ENCODE measurements at places on chromosomes 4 and X. TPM values are rescaled to one million over a fixed set of nuclear protein-coding genes. Genes with fewer than 3 reads are reported as not detected.

DNA sequence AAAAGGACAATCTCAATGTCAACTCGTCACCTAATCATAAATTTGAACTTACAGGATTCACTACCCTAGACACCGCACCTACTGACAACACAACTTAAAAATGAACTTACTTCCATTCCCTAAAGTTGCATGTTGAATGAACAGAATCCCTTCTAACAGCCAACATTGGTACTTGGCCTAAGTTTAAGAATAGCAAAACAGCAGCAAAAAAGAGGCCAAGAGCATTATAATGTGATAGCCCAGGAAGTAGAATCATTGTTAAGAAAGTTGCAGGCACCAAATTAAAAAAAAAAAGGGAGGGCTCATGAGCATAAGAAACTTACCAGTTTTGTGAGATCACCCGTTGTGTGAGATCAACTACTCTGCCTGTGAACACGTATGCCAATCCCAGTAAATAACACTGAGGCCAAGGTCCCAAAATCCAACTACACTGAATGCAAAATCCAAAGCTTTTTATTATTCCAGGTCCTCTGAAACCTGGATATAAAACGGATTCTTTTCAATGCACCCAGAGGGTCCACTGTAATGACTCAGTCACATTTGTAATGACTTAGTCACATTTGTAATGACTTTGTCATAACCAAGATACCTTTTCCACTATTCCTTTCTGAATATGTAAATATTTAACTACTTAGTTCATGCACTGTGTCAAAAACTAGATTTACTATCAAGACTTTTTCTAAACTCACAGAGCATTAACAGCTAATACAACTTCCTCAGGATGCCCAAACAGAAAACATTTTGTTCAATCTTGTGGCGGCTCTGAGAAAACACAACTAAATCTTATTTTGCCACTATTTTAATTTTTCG lies 6.8 kb downstream of the HNRNPDL start:
- peak; percentile 17 for DNase-seq

DNA sequence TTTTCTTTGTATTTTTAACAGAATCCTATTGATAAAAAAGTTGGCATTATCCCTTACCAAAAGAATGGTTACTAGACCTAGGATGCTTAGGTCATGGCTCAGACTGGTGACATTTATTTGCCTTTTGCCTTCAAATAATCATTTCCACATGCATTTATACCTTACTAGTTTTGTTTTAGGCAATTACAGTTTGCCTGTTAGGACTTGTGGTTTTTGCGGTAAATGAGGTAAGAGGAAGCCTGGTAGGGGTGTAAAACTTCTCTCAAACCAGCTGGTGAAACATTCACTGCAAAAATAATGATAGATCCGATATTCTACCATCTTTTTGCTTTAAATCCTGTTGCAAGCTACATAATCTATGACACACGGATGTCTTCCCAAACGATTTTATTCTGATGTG lies 12.1 kb downstream of the LAMP2 start:
- DNase-seq: no peak

SMPX gene
- 0.70 TPM for total RNA-seq

RTL9 gene
- total RNA-seq: 0.31 TPM

All from GM23338 (cell line).